Naive thymus-derived CD8-positive, alpha-beta T cell (primary cell): ENCODE measurements at places on chromosomes 3 and 15. TPM values are rescaled to one million over a fixed set of nuclear protein-coding genes. Genes with fewer than 3 reads are reported as not detected.

- no peak for DNase-seq
- no peaks in the 10 kb centered on the region for H3K27me3 ChIP-seq
- no peak overlapping the region for H3K27ac ChIP-seq
- no peaks in the 10 kb centered on the region for H3K4me1 ChIP-seq
- H3K36me3 ChIP-seq, result no peaks in the 10 kb centered on the region
- no peak overlapping the region for H3K4me3 ChIP-seq
These were observed 38.4 kb upstream of the PLXND1 start for GRCh38 chr3:129644836-129645235.

Gene NEO1
- total RNA-seq, result 8.0 TPM

- DNase-seq, result no peak
- no peak overlapping the region for H3K27ac ChIP-seq
- peaks cover 8% of the 10 kb centered on the region for H3K27me3 ChIP-seq
- H3K4me1 ChIP-seq, result peaks cover 4% of the 10 kb centered on the region
These were observed 18.6 kb downstream of the SSUH2 start for GRCh38 chr3:8625991-8626390.

GRCh38 chr15:64389036-64389435 lies 1.4 kb downstream of the TRIP4 start:
- H3K27ac ChIP-seq, result peak overlapping the region; percentile 39
- no peaks in the 10 kb centered on the region for H3K27me3 ChIP-seq
- H3K36me3 ChIP-seq, result no peaks in the 10 kb centered on the region
- H3K4me1 ChIP-seq, result peaks cover 11% of the 10 kb centered on the region

DNA sequence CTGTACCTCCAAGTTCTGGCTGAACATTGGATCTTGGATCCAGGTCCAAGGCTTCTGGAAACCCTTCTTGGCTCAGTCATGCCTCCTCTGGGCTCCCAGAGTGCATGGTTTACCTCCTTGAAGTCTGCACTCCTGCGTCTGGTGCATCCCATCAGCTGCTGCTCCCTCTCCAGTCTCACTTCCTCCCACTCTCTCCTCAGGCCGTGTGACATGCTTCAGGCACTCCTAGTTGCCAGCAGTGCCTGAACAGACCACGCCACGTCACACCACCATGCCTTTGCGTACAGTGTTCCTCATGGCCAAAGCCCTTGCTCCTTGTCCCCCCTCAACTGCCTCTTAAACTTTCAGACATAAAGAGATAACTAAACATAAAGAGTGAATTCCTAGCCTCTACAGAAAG lies 5.7 kb downstream of the GPR27 start:
- peaks cover 33% of the 10 kb centered on the region for H3K27me3 ChIP-seq
- peaks cover 9% of the 10 kb centered on the region for H3K4me1 ChIP-seq
- no peak overlapping the region for H3K27ac ChIP-seq
- no peak overlapping the region for H3K4me3 ChIP-seq

DNA sequence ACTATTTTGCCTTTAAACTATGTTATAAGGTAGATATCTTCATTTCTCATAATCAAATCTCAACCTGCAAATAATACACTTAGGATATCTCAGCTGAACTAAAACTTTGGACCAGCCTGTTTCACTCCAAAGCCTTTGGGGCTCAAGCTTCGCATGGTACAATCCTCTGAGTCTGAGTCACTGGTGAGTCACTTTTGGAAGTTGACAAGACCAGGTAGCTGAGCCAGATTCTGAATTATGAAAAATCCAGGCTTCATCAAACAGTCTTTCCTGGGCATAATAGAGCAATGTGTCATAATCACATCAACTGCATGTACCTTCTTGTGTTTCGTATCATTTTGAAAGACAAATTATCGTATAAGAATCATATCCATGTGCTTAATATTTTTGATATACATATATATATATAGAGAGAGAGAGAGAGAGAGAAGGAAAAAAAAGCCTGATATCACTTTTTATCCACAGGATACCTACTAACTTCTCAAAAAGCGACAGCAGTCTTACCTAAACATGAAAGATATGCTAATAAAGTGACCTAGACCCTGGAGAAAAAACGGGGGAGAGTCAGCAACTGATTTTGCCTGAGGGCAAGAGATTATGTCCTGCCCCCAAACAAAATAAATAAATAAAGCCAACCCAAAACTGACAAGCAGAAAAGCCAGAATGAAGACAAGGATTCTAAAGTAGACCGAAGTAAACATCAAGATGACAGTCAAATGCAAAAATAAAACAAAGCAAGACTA lies 263.9 kb upstream of the TGFBR2 start:
- H3K36me3 ChIP-seq, result no peaks in the 10 kb centered on the region
- no peak for DNase-seq
- no peak overlapping the region for H3K4me3 ChIP-seq
- H3K4me1 ChIP-seq, result peaks cover 29% of the 10 kb centered on the region
- no peaks in the 10 kb centered on the region for H3K27me3 ChIP-seq

Gene HLTF
- total RNA-seq, result 29.0 TPM

- no peak for DNase-seq
- no peak overlapping the region for H3K4me3 ChIP-seq
- no peaks in the 10 kb centered on the region for H3K36me3 ChIP-seq
- H3K27ac ChIP-seq, result no peak overlapping the region
These were observed 22.0 kb downstream of the NEO1 start for GRCh38 chr15:73074241-73074640.

DNA sequence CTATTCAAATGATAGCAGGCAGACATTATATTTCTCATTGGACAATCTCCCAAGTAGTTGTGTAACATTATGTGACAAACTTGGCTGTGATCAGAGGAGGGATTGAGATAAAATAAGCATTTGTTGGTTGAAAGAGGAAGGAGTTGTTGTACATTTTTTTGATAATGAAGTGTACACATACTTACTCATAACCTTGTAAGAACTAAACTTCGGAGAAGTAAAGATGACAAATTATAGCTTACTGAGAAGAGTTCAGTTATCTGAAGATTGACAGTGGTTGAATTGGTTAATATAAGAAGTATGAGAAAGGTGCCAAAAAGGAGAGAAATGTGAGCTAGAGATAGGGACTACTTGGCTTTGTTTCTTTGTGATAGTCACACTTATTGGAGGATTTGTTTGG lies 32.6 kb downstream of the STT3B start:
- peak overlapping the region; percentile 3 for H3K4me3 ChIP-seq
- no peak overlapping the region for H3K27ac ChIP-seq
- H3K27me3 ChIP-seq, result no peaks in the 10 kb centered on the region
- peaks cover 3% of the 10 kb centered on the region for H3K36me3 ChIP-seq
- DNase-seq, result no peak

GRCh38 chr3:112755845-112756613 lies 90.6 kb downstream of the CD200R1L start:
- no peak overlapping the region for H3K4me3 ChIP-seq
- no peak overlapping the region for H3K27ac ChIP-seq
- no peak for DNase-seq
- no peaks in the 10 kb centered on the region for H3K36me3 ChIP-seq
- H3K4me1 ChIP-seq, result no peaks in the 10 kb centered on the region

DNA sequence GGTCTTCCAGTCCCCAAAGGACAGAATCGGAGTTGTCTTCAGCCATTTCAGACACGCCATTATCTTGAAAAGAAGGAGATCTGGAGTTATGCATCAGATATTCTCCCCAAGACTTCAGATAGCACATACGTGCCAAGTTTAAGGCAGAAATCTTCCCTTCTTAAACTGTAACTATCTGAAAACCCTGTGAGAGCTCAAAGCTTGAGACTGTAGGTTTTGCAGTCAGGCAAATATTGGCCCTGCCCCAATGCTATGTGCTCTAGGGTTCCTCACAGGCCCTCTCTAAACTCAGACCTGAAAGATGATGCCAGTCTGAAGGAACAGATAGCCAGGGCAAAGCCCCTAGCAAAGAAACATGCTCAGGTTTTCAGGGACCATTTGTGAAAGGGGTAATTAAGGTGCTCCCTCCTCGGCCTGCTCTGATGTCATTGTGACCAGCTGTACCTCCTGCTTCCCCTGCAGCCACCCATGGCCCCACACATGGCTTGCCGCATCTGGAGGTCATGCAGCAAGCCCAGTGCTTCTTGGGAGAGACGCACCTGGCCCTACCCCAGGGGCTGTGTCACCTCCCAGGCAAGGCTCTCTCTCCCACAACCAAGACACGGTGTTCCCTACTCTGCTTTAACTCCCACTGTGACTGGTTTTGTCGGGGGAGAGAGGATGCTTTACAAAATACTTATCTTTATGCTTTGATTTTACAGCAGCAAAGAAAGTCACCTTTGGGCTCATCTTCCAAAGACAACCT lies 53.4 kb upstream of the POMGNT2 start:
- H3K4me1 ChIP-seq, result peaks cover 48% of the 10 kb centered on the region
- no peak for DNase-seq
- H3K36me3 ChIP-seq, result no peaks in the 10 kb centered on the region
- H3K4me3 ChIP-seq, result no peak overlapping the region

Gene MUC20
- total RNA-seq, result 9.0 TPM

Gene CCR8
- not detected for total RNA-seq

Gene CYP19A1
- not detected for total RNA-seq

- H3K27ac ChIP-seq, result no peak overlapping the region
- no peak for DNase-seq
- H3K4me3 ChIP-seq, result no peak overlapping the region
- no peaks in the 10 kb centered on the region for H3K4me1 ChIP-seq
- no peaks in the 10 kb centered on the region for H3K27me3 ChIP-seq
These were observed 171.5 kb upstream of the NANOGP8 start for GRCh38 chr15:35256551-35256950.

DNA sequence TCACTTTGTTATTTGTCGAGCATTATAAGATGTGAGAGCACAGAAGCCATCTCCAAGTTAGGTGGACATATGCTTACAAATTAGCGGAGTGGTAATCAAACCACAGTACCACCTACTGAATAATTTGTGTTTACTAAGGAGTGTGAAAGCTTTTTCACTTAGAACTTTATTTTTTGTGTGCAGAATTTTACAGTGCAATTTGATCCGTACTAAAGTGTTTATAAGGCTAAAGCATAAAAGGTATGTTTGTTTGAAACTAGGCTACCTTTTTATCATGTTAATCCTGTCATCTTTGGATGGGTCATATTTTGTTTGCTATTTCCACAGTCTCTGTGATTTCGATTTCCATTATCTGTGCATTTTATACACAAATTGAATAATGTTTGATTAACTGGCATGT lies 37.5 kb downstream of the MAP2K5 start:
- H3K27me3 ChIP-seq, result no peaks in the 10 kb centered on the region
- H3K27ac ChIP-seq, result no peak overlapping the region
- H3K4me1 ChIP-seq, result peaks cover 3% of the 10 kb centered on the region
- no peak for DNase-seq
- H3K36me3 ChIP-seq, result peaks cover 30% of the 10 kb centered on the region
- H3K4me3 ChIP-seq, result no peak overlapping the region

- no peak overlapping the region for H3K4me3 ChIP-seq
- no peak for DNase-seq
- H3K27ac ChIP-seq, result no peak overlapping the region
- no peaks in the 10 kb centered on the region for H3K36me3 ChIP-seq
- H3K4me1 ChIP-seq, result peaks cover 33% of the 10 kb centered on the region
- H3K27me3 ChIP-seq, result no peaks in the 10 kb centered on the region
These were observed 70.4 kb downstream of the RBPMS2 start for GRCh38 chr15:64705006-64705405.
